ENCODE measurements at places on chromosomes 3 and 15.
A peak's percentile ranks its signal among the peaks of the same experiment; 100 is the strongest.

GRCh38 chr3:122468896-122469533, 45.7 kb downstream of the KPNA1 start:
- DNase-seq, result no peak

DNA sequence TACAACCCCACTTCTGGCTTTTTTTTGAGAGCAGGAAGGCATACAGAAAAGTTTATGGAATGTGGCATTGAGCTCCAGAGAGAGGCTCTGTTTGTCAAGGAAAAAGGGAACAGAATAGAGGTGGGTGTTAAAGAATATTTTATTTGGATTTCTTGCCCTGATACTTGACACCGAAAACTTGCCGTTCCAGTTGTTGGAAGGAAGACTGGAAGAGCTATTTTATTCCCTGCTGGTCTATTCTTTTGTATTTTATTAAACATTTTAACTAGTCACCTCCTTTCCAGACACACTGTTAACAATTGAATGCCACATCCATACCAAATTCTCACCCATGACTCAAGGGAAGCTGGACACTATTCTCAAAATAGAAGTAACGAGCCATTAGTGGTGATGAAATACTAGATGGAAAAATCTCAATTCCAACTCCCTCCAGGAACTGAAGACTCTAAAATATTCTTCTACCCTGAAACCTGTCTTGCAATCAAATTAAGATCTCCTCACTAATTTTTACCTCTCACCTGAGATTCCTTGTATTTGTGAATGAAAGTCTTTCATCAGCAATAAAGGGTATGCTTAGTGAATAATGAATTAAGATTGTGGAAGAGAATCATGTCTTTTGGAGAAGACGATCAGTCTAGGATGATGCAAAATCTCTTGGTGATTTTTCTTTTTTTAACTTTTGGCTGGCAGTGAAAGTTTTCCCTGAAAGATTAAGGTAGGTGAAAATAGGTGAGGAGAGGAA, 28.5 kb downstream of the GREM1 start:
- DNase-seq, result no peak

GRCh38 chr3:127590593-127591465, at the start of gene TPRA1:
TSS of gene TPRA1 (minus strand) at chr3:127590733. CDS start at chr3:127580146, 10,587 bp downstream.
- peak; percentile 99 for DNase-seq

DNA sequence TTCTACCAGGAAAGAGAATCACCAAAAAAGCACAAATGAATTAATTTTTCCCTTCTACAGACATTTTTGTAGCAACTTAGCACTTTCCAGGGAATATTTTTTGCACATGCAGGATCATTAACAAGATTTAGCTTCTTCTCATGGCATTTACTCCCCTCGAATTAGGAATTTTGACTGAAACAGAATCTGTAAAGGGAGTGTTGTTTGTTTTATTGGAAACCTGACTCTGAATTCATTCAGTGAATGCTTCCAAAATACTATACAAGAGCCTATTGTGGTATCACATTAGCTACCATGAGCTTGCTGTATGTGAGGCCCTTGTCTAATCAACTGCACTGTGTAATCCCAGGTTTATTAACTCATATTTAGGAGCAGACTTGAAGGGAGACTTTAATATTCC, 130.4 kb upstream of the ATP10A start:
- no peak for DNase-seq

DNA sequence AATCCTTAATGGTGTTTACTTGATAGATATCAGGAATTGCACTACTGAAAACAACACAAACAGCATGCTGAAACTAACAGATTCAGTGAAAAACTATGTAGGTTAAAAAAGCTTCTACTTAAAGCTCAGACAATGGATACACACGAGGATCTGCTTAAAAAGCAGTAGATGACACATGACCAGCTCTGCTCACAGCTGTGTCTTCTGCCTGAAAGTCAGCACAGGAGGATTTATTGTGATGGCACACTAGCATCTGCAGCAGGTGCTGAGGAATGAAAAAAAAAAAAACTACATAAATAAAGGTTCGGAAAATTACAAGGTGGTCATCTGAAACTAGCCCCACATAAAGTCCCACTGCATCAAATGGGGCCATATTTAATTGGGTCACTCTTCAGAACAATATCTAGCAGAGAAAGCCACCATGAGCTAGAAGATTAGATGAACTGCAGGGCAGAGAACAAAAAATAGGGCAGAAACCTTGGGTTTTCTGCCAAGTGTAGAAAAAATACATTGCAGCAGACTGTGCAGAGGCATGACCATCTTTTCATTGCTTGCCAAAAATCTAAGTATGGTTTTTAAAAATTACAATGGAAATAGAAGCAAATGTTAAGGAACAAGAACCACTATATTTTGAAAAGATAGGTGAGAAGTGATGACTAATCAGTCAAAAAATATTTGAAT, 13.2 kb upstream of the GOLM2 start:
- DNase-seq, result no peak

GRCh38 chr3:12970684-12971083, 102.5 kb downstream of the IQSEC1 start:
- no peak for DNase-seq

DNA sequence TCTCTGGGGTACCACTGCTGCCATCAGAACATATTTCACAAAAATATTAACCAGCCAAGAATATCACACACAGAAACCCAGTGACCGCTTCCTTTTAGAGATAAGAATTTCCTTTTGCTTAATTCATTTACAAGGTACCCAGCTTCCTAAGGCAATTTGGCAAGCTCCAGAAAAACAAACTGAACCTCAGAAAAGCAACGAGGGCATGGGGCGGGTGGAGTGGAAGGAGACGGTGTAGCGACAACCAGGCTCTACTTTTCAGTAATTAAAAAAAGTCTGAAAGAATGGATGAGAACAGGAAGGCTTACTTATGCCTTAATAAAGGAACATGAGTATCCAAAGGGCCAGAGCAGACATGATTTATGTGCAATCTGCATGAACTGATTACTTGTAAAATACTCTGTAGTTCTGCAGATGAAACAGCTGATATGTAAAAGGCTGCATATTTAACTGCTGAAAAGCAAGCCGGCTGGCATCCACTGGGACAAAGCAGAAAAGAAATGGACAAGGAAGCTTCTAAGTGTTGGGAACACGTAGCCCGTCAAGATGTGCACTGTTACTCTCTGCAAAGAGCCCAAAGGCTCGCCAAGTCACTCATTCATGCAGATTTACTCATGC, 18.6 kb downstream of the RFTN1 start:
- no peak for DNase-seq

DNA sequence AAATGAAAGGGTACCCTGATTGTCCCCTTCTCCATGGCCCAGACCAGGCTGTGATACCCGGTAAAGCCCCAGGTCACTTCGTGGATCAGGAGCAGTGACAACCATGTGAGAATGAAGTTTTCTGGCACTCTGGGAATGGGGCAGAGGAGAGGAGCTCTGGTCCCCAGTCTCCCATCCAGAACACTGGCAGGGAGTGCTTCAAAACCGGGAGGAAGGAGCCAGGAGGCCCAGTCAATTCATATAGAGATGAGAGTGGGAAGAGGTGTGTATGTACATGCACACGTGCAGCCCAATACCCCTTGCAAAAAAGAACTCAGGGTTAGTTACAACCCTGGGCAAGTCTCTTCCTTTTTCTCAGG, 101.4 kb upstream of the TLE3 start:
- DNase-seq, result no peak

GRCh38 chr3:11290743-11291680, 18.8 kb downstream of the ATG7 start:
- DNase-seq, result peak; percentile 11

DNA sequence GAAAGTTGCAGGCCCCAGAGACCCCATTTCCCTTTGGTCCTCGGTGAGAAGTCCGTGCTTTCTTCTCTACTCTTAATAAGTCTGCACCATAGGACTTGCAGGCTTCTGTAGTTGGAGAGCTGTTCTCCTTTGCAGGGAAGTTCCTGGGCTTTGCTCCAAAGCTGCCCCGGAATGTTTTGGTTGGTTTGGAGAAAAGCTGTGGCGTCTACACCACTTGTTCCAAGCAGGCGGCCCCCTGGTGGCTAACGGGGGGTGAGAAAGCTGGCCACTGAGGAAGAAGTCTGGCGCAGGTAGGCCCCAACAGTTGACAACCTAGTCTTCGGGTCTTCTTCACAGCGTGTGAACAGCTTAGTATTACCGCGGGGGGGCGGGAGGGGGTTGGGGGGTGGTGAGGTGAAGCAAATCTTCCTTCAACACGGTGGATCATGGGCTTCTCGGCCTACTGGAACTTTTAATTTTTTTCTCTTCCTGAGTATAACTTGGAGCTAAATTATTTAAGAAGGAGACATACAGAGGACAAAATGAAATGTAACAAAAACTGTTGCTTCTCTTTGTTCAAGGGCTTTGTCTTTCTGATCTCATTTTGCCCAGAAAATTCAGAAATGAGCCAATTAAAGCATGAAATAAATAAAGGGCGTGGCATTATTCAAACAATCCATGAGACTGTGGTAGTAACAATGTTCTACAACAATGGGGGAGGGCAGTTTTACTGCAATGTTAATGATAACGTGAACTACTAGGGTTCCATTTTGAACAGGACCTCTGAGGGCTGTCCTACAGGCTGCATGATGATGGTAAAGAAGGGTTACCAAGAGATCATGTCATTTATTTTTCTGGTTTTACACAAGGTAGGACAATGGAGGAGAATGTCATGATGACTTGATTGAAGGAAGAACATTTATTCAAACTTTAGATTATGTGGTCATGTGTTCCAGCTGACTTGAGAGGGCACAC, 2.2 kb upstream of the THRB start:
- DNase-seq, result peak; percentile 85

DNA sequence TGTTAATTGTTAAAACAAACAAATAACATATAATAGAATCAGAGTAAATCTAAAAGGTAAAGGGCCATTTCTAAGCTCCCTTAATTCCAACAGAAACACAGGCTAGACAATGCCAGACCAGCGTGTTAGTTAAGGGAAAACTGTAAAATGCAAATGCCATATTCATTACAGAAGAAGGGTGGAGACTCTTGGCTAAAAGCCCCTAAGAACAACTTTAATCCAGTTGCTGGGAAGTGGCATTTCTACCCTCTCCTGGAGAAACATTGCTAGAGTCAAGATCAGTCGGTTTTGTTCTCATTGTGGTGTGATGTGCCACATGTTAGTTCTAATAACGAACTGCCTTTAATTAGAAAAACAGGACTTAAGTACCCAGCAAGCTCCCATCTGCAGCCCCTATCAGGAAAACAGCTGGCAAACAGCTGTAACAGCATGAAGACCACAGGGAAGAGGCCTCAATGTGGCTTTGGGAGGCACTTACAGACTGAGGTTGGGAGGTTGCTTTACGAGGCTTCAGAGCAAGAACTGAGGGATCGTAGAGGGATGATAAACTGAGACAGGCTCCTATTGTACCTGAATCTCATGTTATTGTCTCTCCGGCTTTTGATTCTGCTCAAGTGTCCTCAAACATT, 1134.8 kb downstream of the ROBO1 start:
- no peak for DNase-seq

- DNase-seq, result no peak
Observed at GRCh38 chr15:91844341-91844740, 9.2 kb upstream of the SLCO3A1 start.

- no peak for DNase-seq
Observed at GRCh38 chr3:170988378-170988777, 38.1 kb downstream of the SLC2A2 start.

GRCh38 chr15:77510066-77511057, 89.7 kb downstream of the HMG20A start:
- no peak for DNase-seq

GRCh38 chr3:120218981-120219380, 66.0 kb downstream of the GPR156 start:
- DNase-seq, result no peak

DNA sequence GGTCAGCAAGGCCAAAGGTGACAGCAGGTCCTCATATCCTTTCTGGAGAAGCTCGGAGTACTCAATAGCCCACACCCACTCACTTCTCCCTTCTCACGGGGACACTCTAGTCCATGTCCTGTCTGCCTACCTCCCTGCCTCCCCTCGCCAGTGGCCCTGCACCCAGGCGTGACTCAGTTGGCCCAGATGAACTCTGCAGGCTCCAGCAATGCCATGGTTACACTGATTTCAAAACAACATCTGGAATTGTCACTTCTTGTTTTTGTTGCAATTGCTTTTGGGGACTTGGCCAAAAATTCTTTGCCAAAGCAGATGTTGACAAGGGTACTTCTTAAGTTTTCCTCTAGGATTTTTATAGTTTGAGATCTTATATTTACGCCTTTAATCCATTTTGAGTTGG, 13.0 kb downstream of the IL16 start:
- DNase-seq, result no peak

DNA sequence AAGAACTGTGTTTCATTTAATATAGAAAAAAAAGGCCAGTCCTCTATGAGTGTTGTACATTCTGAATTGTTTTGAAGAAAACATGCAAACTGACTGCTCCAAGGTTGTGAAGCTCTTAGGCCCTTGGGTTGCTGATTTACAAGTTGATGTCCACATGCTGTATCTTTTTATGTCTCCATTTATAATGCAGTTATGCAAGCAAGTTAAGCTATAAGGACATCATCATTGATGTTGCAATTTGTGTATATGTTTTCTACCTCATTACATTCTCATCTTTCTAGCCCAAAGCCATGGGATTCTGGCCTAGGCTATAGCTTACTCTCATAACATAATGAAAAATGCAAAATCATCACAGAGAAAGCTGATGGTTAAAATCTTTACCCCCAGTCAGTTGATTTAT, 245.7 kb upstream of the AGTR1 start:
- DNase-seq, result no peak

DNA sequence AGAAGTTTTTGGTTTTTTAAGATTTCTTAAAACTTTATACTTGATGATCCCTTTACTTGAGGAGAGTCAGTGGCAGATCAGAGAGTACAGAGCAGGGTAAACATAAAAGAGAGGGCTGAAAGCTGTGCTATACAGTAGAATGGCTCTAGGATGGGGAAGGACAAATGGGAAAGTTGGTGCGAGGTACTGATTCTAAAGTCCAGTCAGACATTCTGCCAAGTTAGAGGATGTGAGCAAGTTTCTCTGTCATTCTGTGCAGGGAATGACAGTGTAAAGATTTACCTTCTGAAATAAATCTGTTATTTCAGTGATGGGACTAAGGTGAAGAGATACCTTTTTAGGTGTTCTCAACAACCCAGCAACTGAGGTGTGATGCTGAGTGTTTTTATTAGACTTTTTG, 100.1 kb upstream of the GBE1 start:
- DNase-seq, result no peak

- no peak for DNase-seq
Observed at GRCh38 chr3:175288621-175289020, 429.5 kb downstream of the NAALADL2 start.

DNA sequence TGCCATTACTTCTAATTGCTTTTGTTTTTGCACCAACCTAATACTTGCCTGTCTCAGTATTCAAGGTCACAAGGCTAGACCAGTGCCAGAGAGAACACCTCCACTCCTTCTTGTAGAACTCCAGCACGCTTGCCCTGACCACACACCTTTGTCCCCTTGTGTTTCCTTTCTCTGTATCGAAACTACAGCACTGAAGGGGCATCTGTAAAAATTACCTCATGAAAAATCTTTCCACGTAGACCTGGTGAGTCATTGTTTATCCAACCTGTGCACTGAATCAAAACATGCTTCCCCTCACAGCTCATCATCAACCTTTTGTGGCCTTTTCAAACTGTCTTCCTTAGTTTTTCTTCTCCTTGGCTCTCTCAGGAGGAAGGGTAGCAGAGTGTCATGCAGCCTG, 259.5 kb downstream of the THRB start:
- no peak for DNase-seq
